ENCODE measurements at places on chromosomes 1 and 21.

DNA sequence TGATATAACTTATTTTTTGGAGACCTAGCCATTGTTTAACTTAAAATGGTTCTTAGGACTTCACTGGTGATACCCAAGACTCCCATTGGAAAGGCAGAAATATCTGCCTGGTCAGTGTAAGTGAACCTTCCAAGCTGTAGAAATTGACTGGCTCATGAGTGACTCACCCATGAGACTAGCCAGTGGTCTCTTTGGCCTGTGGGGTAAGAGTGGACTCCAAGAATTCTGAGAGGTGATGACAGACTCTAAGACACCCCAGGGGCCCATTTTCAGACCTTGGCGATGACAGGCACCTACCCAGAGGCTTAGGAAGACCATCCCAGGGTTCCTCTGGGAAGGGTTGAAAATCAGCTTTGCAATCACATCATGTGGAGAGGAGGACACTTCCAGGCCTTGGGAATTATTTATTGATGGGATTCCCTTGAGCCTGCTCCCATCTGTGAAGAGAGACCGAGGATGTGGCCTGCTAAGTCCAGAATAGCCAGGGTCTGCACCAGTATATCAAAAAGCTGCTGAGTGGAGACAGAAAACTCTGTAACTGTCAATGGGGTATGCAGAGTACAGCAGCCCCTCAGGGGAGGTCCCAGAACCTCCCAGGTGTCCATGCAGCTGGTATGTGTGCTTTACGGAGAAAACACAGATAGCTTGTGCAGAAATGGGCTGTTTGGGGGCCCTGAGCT lies 78.9 kb downstream of the KAZN start:
- DNase-seq, result no peak

- DNase-seq, result no peak
These were observed 941 bp upstream of the IFI16 start for GRCh38 chr1:159008744-159009188.

DNA sequence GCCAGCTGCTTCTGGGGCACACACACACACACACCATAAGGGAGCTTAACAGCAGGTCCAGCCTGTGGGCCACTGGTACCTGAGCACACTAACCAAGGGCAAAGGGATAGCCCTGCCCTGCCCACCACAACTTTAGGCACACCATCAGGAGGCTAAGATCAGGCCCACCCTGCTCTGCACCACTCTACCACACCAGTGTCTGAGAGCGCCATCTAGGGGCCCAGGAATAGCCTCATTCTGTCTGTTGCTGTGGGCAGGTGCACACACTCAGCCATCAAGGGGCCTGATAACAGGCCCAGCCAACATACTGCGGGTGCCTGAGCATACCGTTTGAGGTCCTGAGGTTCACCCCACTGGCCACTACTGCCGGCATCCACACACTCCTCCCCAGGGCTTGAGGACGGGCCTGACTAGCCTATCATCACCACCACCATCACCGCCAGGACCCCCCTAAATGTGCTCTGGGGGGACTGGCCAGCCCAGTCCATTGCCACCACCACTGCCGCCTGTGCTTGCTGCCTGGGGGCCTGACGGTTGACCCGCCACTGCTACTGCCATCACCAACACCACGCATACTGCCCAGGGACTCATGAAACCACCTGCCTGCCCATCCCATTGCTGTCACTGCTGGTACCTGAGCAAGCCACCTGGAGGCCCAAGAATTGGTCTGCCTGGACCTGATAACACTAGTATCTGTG lies 31.3 kb downstream of the NSL1 start:
- DNase-seq, result no peak

DNA sequence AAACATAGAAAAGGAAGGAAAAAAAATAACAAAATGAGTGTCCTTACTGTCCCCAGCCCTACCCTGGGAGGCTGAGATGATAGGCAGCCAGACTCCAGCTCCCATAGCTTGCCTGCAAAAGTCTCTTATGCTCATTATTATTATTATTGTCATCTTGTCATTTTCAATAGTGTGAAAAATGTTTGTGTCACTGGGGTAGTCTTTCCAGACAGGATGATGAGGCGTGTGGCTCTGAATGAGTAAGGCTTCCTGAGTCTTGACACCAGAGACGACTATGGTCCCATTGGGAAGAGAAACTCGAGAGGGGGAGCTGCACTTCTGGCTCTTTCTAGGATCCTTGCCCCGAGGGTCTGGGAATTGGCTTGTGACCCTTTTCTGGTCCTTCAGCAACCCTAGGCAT lies 1.1 kb upstream of the CYB561D1 start:
- no peak for DNase-seq

- DNase-seq, result no peak
These were observed 41.4 kb downstream of the KCNK1 start for GRCh38 chr1:233655301-233655740.

- DNase-seq, result no peak
These were observed 50.2 kb upstream of the USP25 start for GRCh38 chr21:15679630-15680029.

- no peak for DNase-seq
These were observed 66.2 kb downstream of the ATP2B4 start for GRCh38 chr1:203692565-203693470.

- DNase-seq, result peak; percentile 1
These were observed 64.5 kb downstream of the KIF14 start for GRCh38 chr1:200556002-200556401.

DNA sequence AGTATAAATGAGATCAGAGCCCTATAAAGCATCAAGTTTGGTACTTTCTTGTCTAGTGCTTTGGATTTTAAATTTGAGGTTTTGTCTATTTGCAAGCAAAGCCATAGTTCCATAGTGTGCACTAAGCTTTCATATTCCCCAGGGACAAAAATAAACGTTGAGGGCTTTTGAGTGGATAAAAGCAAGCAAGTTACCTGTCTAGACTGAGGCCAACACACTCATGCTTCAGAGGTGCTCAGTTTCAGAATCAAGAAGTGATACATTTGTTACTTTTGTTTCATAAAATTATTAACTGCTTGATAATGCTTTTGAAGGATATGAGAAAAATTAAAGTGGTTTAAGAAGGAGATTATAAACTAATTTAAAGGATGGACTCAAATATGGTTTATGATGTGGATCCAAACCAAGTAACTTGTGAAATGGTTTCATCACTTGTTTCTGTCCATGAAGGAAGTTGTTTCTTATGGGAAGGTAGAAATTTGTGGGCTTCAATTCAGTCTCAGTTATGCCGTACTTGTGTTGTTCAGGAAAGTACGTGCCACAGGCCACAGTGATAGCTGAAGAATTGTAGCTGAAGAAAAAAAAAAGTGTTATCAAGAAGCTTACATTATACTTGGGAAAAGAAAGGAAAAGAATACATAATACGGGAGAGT lies 71.2 kb downstream of the CHRM3 start:
- no peak for DNase-seq

DNA sequence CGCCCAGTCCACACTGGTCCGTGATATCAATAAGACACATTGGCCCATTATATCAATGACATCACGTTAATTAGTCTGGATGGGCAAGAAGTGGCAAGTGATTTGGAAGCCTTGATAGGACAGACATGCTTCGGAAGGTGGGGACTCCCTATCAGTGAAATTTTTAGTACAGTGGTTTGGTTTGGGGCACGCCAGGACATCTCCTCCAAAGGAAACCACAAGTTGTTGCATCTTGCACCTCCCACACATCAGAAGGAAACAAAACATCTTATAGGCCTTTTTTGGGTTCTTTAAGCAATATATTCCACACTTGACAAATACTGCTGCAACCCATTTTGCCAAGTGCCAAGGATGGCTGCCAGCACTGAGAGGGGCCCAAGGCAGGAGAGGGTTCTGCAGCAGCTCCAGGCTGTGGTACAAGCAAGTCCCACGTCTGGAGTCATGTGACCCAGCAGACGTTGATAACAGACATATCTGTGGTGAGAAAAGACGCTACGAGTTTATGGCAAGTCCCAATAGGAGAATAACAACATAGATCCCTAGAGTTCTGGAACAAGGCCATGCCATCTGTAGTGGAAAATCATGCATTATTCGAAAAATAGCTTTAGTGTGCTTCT lies 95.3 kb upstream of the DISP3 start:
- DNase-seq, result no peak

GRCh38 chr1:113812661-113813135 lies 422 bp upstream of the RSBN1 start:
- DNase-seq, result no peak

DNA sequence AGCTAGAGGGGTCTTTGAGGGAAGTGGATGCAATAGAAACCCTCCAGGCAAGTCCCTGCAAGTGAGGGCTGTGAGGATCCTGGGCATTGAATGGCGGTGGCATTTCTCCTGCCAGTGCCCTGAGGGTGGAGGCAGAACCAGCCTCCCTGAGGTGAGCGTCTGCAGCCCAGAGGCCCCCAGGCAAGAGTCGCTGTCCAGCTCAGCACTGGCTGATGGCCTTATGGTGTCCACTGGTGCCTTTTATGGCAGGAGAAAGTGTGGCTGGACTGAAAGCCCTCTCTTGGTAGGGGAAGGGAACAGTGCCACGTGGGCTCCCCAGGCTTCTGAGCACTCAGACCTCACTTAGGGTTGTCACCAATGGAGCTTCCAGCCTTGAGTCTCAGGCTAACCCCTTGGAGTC lies 77.3 kb downstream of the SH3BGR start:
- no peak for DNase-seq

GRCh38 chr1:211800925-211801607 lies 29.5 kb downstream of the LPGAT1 start:
- no peak for DNase-seq

All from caudate nucleus (tissue), 63 donors.